Stimulated activated naive CD8-positive, alpha-beta T cell treated with anti-CD3 and anti-CD28 coated beads, Interleukin-15, amount 100 ng/mL, for 72 hours (primary cell): ENCODE measurements at places on chromosomes 16 and 17.
A peak's percentile ranks its signal among the peaks of the same experiment; 100 is the strongest.

GRCh38 chr17:19551165-19551564 lies 17.5 kb downstream of the SLC47A1 start:
- no peak for DNase-seq

DNA sequence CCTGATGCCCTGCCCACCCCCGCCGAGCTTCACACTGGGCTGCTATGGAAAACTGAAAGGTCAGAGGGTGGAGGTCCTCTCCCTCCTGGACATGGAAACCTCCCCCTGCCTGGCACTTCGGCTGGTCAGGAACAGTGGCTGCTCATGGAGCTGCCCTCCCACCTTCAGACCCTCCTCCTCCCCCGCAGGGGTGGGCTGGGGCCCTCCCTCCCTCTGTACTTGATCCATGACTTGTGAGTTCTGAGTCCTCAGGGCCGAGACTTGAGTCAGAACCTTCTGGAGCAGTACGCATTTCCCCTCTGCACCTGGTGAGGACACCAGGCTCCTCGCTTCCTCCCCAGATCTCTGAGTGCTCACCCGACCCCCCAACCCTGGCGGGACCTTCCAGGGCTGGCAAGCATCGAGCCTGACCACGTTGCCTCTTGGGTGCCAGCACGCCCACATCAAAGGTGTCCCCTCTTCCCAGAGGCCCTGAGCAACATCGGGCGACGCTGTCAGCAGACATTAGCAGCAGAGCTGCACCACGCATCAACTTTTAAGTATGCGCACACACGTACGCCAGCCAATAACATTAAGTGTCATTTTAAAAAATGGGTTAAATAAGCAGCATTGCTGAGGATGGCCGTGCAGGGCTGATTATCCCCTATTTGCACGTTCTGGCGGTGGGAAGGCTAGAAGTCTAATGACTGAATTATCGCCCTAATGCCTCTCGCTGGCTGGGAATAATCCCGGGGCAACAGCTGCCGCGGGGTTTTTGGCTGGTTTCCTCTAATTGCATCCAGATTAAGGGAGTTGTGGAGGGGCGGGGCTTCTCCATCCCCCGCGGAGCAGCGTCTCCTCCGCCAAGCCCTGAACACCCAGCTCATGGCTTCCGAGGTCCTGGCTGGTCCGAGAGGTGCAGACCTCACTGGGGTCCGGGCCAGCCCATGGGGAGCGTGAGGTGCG lies 98.0 kb downstream of the TBC1D16 start:
- no peak for DNase-seq

DNA sequence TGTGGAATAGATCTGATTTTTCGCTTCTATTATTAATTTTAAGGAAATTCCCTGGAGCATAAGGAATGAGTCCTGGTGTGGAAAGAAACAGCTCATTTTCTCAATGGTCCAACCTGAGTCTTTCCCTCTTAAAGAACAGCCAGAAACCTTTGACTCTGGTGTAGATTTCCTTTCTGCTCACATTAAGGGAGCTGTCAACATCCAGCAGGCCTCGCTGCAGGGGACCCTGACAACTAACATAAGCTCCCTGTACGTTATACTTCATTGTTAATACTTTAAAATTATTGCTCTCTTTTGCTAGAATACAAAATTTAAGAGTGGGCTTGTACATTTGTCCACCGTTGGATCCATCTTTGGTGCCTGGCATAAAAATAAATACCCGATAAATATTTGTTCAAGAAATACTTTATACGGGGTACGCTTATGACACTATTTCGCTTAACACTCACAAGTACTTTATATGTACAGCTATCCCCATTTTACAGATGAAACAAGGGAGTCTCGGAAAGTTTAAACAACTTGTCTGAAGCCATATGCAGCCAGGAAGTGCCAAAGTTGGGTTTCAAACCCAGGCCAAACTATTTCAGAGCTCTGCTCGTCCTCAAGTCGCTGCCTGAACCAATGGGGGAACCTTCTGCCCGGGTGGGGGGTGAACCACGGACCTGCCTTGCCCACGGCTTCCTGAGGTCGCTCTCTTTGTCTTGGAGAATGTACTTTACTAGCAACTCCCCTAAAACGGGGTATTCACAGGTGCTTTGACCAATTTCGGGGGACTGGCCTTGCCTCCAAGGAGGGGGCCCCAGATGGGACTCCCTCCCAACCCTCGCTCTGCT lies 611 bp downstream of the SMARCE1 start:
- no peak for DNase-seq

- no peak for DNase-seq
Measured at GRCh38 chr17:43530288-43531081, 15.7 kb downstream of the ETV4 start.

DNA sequence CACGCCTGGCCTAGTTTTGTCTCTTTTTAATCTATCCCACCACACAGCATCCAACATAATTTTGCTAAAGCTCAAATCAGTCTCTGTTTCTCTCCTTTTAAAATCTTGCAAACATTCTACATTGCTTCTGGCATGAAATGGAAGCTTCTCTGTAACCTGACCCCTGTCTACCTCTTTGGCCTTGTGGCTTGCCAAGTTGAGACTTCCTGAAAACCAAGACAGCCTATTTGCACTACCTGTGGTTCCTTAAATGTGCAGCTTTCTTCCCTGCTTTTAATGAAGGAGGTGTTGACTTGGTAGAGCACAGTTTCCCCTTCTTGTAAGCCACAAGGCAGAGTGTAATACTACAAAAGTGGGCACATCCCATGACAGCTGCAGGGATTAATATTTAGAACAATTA lies 6.0 kb upstream of the CCL3 start:
- no peak for DNase-seq

- peak; percentile 46 for DNase-seq
Measured at GRCh38 chr16:15952265-15952711, 2.9 kb downstream of the ABCC1 start.

- no peak for DNase-seq
Measured at GRCh38 chr17:74868908-74869255, 3.9 kb downstream of the FDXR start.

GRCh38 chr16:49964973-49965372 lies 60.1 kb upstream of the CNEP1R1 start:
- DNase-seq, result no peak

DNA sequence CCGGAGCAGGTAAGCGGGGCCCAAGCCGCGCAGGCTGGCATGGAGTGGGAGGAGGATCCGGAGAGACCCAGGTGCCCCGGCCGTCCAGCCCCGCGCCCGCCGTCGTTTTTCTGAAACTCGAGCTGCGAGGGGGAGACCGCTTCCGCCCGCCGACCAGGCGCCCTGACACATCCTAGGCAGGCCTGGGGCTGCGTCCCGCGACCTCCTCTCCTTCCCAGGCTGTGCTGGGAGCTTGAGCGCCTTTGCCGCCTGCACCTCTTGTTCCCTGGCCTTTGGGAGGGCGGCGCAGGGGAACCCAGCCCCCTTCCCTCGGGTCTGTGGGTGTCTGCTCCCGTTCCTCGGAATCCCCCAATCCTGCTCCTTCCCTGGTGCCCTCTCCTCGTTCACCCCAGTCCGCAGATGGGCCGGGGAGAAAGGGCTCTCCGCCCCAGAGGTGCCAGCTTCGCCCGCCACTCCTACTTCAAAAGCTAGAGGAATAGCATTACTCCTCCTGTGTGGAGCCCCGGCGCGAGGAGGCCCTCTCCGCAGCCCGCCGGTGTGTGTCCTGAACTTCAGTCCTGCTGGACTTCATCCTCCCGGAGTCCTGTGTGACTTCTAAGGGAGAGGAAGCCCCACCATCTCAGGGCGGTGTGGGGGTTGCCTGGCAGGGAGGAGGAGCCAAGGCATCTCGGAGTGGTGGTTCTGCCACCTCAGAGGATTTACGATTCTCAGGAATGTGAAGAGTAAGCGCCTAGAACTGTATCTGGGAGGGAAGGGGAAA lies 1.0 kb downstream of the NHERF1 start:
- DNase-seq, result peak; percentile 68

- peak; percentile 75 for DNase-seq
Measured at GRCh38 chr16:4330277-4330874, 14.5 kb downstream of the GLIS2 start.

- DNase-seq, result no peak
Measured at GRCh38 chr17:60353773-60354172, 38.2 kb downstream of the USP32 start.

DNA sequence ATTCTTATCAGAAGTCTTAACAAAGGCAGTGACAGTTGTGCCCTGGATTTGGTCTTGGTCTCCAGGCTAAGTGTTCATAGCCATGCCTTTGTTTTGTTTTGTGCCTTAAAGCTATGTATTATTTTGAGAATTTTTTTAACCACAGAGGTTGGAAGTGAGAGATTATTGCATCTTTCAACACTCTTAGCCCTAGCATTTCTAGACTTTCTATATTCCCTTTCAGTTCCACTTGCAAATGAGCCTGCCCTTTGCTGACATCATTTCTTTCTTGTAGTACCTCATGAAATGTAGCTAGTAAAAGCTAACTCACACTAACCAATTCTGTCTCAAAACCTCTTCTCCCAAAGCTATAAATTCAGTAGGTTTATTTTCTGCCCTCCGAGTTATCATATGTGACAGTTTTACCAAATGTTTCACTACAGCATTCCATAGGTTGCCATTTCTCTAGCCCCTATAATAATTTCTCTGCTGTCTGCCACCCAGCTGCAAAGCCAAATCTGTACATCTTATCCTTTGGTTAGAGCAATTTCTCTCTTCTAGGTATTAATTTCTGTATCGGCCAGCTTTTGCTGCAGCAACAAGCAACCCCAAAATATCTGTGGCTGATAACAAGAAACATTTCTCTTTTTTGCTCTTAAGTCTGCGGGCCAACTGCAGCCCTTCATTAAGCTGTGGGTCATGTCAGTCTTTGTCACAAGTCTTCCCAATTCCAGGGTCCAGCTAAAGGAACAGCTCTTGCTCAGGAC lies 14.2 kb upstream of the CCL1 start:
- DNase-seq, result no peak

DNA sequence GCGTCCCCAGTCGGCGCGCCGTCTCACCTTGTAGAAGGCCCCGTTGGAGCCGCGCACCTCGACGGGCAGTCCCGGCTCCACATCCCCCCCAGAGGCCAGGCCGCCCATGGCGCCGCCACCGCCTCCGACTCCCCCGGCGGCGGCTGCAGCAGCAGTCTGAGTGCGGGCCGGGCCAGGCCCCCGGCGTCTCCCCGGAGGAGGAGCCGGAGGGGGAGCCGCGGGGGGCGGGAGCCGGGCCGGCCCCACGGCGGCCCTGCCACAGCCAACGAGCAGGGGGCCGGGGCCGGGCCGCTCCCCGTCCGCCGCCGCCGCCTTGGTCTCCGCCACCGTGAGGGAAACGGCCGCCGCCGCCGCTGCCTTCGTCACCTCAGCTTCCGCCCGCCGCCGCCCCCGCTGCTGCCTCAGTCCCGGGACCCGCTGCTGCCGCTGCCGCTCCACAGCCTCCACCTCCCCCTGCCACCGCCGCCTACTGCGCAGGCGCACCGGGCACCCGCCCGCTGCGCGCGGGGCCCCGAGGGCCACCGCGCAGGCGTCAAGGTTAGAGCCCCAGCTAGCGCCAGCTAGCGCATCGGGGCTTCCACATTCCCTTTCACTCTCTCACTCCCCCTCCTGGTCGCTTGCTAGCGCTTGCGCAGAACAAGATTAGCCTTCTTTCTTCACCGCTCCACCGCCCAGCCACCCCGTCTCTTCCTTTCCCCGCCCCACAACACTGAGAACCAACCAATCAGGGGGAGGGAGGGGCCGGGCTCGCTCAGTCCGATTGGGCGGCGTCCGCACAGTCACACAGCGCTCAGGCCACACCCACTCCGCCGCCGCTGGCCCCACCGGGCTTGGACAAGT lies at the start of gene FXR2:
TSS of gene FXR2 (minus strand) at position 473 of the 840 bp plus-strand sequence. CDS start at position 108, 365 bp downstream.
- peak; percentile 99 for DNase-seq

DNA sequence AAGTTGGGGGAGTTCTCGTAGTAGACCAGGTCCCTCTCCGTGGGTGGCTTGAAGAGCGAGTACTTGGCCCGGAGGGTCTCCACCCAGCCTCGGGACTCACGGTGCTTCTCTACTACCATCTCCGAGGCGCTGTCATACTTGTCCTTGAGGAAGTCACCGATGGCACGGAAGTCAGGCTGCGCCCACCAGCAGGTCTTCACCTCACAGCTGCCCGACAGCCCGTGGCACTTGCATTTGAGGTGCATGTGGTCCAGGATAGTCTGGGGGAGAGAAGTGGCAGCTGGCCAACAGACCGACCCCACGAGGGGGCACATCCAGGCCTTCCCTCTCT lies 50.0 kb downstream of the WNT3 start:
- no peak for DNase-seq

- peak; percentile 73 for DNase-seq
Measured at GRCh38 chr16:56609463-56609921, 1.1 kb downstream of the MT2A start.

DNA sequence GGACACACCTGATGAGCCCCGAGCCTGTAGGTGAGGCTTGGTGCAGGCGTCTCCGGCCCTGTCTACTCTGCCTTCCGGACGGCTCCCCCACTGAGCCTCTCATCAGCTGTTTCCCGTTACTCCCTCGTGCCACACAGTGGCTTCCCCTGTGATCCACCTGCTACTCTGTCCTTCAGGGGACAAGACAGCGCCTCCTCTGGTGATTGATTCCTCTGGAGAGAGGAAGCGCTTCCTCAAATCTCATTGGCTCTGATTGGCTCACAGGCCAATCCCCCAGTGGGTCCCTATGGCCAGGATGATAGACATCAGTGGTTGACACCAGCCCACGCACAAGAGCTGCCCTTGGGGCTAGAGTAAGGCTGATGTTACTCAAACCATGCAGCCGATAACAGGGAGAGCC lies 24.0 kb downstream of the RNF213 start:
- DNase-seq, result peak; percentile 30

- DNase-seq, result no peak
Measured at GRCh38 chr17:56203430-56203829, 50.2 kb downstream of the ANKFN1 start.

DNA sequence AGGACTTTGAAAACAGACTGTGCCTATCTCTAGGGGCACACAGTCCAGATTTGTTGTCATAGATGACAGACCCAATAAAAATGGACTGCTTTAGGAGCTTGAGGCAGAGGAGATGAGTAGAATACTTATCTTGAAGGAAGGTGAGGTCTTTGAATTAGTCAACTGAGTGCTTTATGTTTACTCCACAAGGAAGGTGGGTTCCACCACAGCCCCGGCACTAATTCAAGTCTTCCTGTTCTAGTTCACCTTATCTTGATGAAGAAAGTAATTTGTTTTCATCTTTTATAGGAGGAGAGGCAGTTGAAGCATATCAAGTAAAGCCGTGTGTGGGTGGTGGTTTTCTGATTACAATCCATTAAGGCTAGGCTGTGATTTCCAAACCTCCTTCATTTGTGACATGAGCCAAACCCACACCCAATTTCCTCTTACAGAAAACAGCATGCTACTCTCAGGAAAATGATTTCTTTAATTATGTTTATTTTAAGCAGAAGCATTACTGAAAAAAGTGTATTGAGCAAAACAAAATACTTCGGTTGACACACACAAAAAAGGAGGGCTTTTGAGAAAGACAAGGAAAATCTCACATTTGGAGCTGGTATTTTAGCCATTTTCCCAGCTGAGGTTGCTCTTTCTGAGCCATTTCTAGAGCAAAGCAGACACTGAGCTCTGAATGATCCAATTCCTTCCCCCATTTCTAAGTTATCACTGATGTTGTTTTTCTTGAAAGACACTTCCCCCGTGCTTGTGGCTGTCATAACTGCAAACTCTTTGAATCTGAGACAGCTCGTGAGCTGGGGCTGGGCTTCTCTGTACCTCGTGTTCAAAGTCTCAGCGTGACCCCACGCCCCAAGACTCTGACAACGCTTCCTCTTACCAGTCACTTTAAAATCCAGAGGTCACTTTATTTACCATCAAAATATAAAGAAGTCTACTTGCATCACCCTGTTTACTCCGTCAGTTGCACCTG lies 35.4 kb downstream of the CDRT15 start:
- DNase-seq, result peak; percentile 57
